ENCODE measurements at places on chromosomes 16 and 17.
A peak's percentile ranks its signal among the peaks of the same experiment; 100 is the strongest.

DNA sequence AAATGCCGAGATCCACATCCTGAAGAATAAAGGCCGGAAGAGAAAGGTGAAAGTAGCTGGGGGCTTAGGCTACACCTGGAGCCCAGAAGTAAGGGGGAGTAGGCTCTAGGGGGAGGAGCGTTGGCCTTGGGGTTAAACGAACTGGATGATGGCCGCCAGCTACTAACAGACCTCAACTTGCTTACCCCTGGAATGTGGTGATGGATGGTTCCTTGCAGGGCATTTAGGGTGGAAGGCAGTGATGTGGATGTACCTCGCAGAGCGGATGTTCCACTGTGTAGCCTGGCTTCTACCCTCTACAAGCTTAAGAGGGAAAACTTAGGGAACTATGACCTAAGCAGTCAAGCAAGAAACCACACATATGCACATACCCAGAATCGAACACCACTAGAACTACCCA lies 2.3 kb upstream of the MAZ start:
- DNase-seq, result no peak

DNA sequence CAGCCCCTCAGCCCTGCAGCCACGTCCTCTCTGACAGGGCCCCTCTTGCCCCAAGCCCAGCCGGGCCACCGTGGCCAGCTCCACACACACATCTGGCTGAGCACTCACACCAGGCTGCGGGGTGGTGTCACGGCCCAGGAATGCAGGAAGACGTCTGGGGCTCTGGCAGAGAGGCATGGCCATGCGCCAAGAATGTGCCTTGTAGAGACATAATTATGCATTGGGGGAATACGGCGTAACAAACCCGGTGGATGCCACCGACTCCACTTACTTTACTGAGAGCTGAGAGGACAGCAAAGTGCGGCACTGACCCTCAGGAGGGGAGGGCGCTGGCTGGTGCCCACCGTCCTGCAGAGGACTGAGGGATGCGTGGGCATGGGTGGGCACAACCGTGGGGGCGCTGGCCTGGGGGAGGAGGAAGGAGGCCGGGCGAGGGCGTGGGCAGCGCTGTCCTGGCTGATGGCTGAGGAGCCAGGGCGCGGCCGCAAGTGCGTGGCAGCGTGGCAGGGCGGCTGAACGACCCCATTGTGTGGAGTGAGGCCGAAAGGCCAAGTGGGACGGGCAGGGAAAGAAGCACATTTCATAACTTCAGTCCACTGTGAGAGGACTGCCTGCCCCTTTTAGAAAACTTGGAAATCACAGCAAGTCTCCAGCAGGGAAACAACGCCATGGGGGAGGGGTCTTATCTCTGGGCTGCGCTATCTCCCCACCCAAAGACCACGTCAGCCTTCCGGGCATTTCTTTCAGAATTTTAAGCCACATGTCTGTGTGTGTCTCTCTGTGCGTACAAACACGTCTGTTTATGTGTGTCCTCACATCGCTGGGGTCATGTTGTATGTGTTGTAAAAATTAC lies 30.6 kb downstream of the METRNL start:
- DNase-seq, result no peak

DNA sequence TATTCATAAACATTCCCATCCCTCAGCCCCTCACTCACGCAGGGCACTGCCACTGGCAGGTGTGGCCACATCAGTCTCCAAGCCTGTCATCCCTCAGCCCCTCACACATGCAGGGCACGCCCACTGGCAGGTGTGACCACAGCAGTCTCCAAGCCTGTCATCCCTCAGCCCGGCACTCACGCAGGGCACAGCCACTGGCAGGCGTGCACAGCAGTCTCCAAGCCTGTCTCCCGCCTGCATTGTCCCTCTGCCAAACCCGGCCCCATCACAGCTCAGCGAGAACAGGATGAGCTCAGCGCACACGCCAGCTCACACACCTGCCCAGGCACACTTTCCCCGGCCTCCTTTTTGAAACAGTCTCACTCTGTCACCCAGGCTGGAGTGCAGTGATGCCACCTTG lies 11.4 kb upstream of the KREMEN2 start:
- no peak for DNase-seq

DNA sequence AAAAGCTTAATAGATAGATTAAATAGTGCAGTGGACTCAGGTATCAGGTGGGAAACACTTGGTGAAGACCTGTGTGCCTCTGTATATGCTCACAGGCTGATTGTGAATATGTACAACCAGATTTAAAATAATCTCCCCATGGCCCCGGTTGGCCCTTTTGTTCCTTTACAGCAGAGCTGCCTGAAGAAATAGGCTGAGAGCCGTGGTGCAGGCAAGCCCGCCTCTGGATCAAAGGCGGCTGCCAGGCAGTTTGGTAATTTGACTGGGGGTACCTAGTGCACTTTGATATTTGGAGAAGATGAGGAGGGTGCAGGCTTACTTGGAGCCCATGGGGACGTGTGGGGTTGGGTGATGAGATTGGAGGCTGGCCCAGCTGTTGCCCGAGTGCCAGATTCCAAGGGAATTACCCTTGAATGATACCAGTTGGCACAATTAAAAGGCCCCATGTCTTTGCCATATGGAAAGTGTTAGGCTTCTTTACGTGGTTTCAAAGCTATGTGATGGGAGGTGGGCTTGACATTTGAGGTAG lies 5.0 kb downstream of the NKD1 start:
- no peak for DNase-seq

- DNase-seq, result no peak
These were observed 26.0 kb downstream of the KCNJ16 start for GRCh38 chr17:70100983-70101382.

DNA sequence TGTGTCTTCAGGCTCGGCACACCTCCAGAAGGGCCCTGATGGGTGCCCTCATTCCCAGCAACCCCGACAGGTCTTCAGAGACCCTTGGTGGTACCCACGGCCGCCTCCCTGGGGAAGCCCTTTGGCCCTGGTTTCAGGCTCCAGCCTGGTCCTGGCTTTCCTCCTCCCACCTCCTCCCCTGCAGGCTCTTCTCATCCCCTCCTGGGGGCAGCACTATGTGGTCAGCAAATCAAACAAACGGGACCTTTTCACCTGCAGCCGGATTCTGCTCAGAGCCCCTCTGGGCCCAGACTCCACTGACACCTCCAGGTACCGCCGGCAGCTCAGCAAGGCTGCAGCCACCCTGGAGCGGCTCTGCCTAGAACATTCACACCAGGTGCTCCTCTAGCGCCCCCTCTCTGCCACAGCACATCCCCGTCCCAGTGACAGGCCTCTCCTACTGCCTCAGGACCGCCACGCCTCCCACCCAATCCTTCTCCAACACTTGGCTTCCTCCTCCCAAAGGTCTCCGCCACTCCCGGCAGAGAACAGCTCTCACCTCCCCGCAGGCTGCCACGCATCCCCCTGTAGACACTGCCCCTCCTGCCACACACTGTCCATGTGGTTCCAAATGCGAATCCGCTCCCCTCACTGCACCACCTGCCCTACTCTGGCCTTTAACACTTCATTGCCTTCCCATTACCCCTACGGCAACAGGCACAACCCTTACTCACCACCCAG lies 12.0 kb downstream of the CORO7 start:
- peak; percentile 64 for DNase-seq

DNA sequence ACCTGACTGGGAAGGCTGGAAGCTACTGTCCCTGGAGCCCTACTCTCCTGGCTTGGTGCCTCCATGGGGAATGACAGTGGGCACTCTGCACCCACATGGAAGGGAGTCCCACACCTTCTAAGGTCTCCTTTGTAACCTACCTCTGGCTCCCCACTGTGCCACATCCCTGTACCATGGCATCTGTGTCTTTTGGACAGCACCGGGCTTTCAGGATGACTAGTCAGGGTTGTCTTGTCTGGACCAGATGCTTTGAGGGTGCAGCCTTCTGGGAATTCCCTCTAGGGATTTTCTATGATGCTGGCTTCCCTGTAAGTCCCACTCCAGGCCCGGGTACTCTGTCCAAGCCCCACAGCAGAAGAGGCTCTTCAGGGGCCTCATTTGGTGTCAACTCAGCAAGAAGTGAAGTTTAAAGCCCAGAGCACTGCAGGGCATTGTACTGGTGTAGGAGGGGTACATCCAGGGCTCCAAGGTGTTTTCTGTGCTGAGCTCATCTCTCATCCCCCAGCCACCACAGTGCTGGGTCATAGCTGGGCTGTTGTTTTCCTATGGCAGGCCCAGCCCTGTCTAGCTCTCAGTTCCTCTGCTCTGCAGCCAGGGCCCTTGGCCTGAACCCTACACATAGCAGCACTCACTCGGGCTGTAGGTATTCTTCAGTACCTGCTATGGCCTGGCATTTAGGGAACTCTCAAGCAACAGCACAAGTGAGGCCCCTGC lies 255.3 kb downstream of the CPPED1 start:
- no peak for DNase-seq

DNA sequence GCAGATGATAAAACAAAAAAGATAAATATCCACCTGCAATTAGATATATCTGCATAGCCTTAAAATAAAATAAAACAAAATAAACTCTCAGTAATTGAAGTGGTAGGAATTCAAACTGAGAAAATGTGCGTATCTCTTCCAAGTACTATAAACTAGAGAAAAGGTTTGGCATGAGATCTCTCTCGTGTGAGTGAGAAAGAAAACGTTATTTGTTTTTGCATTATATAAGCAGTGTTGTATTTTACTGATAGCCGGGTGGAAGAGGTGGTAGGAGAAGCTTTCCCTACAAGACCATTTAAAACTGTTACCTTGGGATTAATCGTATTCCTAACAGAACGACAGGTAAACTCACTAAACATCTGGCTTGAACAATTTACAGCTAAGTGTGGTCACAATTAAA lies 15.6 kb downstream of the CDH8 start:
- DNase-seq, result no peak

DNA sequence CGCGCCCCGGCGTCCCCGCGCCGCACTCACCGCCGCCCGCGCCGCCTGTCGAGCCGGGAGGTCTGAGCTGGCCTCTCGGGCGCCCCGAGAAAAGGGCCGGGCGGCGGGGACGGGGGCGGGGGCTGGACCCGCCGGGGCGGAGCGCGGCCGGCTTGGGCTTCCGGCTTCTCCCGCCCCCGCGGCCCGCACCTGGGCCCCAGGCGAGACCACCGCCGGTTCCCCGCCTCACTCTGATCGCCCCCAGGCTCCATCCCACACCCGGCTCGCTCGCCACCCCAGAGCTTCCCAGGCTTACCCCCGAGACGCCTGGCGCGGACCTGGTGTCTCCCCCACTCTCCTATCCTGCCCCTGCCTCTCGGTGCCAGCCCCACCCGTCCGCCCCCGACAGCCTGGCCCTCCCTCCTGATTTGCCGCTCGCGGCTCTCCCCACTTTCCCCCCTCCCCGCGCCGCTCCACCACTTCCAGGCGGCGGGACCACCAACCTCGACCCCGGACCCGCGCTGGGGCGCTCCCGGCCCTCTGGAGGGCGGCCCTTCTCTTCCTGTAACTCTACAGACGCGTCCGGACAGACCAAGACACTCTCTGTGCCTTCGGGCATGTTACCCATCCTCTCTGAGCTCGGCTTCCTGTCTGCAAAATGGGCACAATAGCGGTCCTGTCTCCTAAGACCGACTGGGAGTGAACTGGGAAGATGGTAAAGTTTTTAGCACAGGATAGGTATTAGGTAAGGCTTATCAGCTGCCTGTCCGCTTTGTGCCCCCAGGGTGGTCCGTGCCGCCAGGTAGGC lies at the start of gene LITAF:
Gene LITAF (minus strand): TSS at position 64 of the 787 bp plus-strand sequence. CDS start 30,189 bp downstream, outside the sequence.
- peak; percentile 41 for DNase-seq

- DNase-seq, result no peak
These were observed 53.0 kb downstream of the PECAM1 start for GRCh38 chr17:64337676-64338075.

DNA sequence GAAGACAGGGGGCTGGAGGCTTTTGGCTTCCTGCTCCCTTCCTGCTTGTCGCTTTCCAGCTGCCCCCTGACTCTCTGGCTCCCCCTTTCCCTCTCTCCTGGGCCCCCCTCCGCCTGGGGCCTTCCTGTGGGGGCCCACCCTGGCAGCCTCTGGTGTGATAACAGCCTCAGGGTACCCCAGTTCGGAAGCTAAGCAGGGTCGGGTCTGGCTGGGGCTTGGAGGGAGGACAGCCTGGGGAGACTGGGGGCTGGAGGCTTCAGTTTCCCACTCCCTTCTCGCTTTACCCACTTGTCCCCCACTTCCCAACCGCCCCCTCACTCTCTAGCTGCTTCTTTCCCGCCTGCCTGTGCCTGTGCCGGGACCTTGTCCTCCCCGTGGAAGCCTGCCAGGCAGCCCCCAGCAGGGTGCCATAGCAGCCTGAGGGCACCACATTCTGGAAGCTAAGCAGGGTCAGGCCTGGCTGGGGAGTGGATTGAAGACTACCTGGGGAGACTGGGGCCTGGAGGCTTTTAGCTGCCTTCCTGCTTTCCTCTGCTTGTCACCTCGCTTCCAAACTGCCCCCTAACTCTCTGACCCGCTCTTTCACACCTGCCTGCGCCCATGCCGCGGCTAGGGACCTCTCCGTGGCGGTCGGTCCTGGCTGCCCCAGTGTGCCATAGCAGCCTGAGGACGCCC lies 2275.5 kb downstream of the TP53TG3F start:
- DNase-seq, result no peak

DNA sequence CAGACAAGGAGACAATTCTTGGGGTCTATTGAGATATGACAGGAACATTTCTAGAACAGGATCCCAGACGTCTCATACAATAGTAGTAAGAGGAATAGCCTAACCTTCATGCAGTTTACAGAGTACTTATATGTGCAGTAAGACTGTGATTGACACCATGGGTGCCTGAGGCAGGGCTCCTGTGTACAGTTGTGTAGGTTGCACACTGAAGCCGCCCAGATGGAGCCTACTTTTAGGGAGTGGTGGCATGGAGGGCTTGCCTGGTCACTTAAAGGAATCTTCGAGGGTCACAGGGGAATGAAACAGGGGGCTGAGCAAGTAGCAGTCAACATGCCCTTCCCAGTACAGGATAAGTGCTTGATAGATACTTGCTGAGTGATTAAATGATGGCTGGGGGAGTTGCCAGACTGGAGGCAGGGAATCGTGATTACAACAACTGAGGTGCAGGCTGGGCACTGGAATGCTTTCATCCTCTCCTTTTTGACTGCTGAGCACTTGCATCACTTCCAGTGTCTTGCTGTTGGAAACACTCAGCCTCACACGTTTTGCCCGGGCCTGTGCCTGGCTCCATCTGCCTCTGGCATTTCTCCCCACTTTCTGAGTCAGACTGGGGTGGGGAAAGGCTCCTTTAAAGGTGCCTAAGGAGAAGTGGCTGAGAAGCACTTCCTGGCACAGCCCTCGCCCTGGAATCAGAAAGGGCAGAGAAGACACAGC lies 71.0 kb downstream of the COPRS start:
- no peak for DNase-seq

Data from neural crest cell (in vitro differentiated cells).